ENCODE measurements at places on chromosomes 2 and 18. TPM values are rescaled to one million over a fixed set of nuclear protein-coding genes. Genes with fewer than 3 reads are reported as not detected.

DNA sequence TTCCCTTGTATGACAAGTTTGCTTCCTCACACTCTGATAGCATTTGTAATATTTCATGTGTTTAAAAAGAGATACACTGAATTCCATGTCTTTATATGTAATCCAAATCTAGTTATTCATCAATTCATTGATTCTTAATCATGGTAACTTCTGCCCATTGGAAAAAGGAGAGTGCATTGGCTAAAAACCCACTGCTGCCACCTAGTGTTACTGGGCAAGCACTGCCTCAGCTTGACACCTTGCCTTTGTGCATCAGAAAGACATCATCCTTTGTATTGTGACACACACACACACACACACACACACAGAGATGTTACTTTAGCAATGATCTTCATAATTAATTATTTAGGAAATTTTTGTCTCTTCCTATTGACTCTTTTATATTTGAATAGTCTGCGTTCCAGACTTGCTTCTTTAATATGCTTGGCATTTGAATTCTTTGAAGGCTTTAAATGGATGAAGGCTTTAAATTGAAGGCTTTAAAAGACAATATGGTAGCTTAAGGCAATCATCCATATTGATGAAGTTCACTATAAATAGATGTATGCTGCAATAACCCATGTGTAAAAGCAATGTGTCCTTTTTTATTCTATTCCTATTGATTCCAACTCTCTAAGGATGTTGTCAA is 414.2 kb upstream of the CHST9 start:
- H3K4me3 ChIP-seq = no peak overlapping the region
- no peaks in the 10 kb centered on the region for H3K36me3 ChIP-seq
- H3K27me3 ChIP-seq = no peaks in the 10 kb centered on the region
- H3K4me1 ChIP-seq = no peaks in the 10 kb centered on the region
- peak; percentile 28 for DNase-seq

DNA sequence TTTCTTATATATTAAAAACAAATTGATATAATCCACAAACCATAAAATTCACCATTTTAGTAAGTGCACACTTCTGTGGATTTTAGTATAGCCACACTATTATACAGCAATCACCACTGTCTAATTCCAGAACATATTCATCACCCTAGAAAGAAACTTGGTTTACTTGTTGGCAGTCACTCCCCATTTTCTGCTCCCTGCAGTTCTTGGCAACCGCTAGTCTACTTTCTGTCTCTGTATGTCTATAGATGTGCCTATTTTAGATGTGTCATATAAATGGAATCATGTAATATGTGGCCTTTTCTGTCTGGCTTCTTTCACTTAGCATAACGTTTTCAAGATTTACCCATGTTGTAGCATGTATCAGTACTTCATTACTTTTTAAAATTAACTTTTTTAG is 5.7 kb downstream of the CKAP2L start:
- no peak for DNase-seq
- H3K27me3 ChIP-seq = no peaks in the 10 kb centered on the region
- H3K4me3 ChIP-seq = no peak overlapping the region
- peaks cover 1% of the 10 kb centered on the region for H3K36me3 ChIP-seq
- peaks cover 3% of the 10 kb centered on the region for H3K4me1 ChIP-seq

GRCh38 chr2:37357069-37357468 is 12.6 kb downstream of the QPCT start:
- H3K36me3 ChIP-seq = no peaks in the 10 kb centered on the region
- H3K27me3 ChIP-seq = peaks cover 24% of the 10 kb centered on the region
- H3K4me1 ChIP-seq = no peaks in the 10 kb centered on the region

GPR39 gene
- 9.0 TPM for total RNA-seq

- H3K4me3 ChIP-seq = no peak overlapping the region
- no peak overlapping the region for H3K27ac ChIP-seq
- H3K27me3 ChIP-seq = no peaks in the 10 kb centered on the region
- no peaks in the 10 kb centered on the region for H3K4me1 ChIP-seq
- no peak for DNase-seq
Observed at GRCh38 chr2:187338679-187339121, 109.4 kb downstream of the CALCRL start.

GRCh38 chr2:197217541-197217940 is 93.0 kb downstream of the ANKRD44 start:
- no peaks in the 10 kb centered on the region for H3K36me3 ChIP-seq
- no peak overlapping the region for H3K27ac ChIP-seq
- peaks cover 5% of the 10 kb centered on the region for H3K4me1 ChIP-seq
- no peak overlapping the region for H3K4me3 ChIP-seq
- H3K27me3 ChIP-seq = no peaks in the 10 kb centered on the region
- no peak for DNase-seq

SP140 gene
- 1.4 TPM for total RNA-seq

DNA sequence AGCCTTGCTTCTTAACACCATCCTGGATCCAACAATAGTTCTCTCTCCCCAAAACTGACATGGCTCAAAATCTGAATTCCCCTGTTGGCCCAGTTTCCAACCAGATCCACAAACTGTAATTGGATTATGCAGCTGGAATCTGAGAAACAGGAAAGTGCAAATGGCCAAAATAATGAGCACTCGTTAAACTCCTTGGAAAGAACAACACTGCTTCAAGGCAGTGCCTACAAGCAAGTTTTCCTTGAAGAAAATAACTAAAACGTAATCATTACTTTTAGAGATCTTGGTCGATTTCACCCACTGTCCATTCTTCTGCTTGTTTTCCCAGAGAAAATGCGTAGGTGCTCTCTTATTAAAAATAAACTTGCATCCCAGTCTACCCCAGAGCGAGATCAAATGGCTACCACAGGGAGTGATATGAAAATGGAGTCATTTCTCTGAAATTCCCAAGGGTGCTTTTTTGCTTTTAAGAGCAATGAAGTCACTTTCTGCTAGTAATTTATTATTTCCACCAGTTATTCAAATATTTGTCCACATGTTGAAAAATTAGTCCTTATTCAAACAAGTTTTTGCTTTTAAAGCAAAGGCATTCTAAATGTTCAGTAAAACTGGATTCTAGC is 264.2 kb downstream of the C1D start:
- peak; percentile 14 for DNase-seq
- H3K36me3 ChIP-seq = no peaks in the 10 kb centered on the region
- peak overlapping the region; percentile 15 for H3K27ac ChIP-seq
- no peak overlapping the region for H3K4me3 ChIP-seq

DNA sequence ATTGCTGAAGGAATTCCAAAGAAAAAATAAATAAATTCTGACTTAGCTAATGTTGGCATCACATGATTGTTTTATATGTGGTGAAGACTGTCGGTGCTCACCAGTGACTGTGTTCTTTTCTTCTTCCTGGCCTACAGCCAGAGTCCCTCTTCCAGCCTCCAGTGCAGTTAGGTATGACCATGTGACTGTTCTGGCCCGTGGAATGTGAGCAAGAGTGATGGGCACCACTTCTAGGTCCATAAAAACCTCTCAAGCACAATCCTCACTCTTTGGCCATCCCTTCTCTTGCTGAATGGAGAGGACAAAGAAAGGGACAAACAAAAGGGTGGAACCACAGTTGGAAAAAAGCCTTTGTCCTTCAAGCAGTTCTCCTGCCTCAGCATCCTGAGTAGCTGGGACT is 39.0 kb upstream of the BMPR2 start:
- no peaks in the 10 kb centered on the region for H3K36me3 ChIP-seq
- no peak overlapping the region for H3K4me3 ChIP-seq
- H3K4me1 ChIP-seq = peaks cover 3% of the 10 kb centered on the region
- no peak overlapping the region for H3K27ac ChIP-seq

- H3K27me3 ChIP-seq = no peaks in the 10 kb centered on the region
- H3K4me3 ChIP-seq = no peak overlapping the region
- H3K36me3 ChIP-seq = no peaks in the 10 kb centered on the region
- no peaks in the 10 kb centered on the region for H3K4me1 ChIP-seq
- no peak overlapping the region for H3K27ac ChIP-seq
Observed at GRCh38 chr2:139805441-139805840, 1025.3 kb upstream of the NXPH2 start.

DNA sequence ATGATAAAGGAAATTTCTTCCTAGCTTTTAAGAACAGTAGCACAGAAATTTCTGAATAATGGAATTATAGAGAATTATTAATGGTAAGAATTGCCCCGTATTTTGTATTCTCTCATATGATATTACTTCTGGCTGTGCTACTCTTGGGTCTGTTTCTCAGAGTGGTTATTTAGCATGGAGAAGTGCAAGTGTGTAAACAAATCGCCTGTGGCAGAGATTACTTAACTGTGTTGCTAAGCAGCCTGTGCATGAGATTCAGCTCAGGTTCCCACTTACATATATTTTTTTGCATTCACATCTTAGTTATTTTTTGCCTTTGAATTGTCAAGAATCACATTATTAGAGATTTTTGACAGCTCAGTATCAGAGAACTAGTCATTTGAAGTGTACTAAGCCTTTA is 80.1 kb upstream of the NFATC1 start:
- H3K4me3 ChIP-seq = no peak overlapping the region
- no peak for DNase-seq
- H3K27me3 ChIP-seq = no peaks in the 10 kb centered on the region
- H3K4me1 ChIP-seq = no peaks in the 10 kb centered on the region
- peaks cover 8% of the 10 kb centered on the region for H3K36me3 ChIP-seq
- no peak overlapping the region for H3K27ac ChIP-seq

GRCh38 chr2:74439803-74440377 is 1.8 kb downstream of the RTKN start:
- peaks cover 2% of the 10 kb centered on the region for H3K27me3 ChIP-seq
- peaks cover 23% of the 10 kb centered on the region for H3K4me1 ChIP-seq
- H3K4me3 ChIP-seq = peak overlapping the region; percentile 48
- peak; percentile 46 for DNase-seq

COL6A3 gene
- 1,501 TPM for total RNA-seq
